ENCODE measurements at places on chromosomes 7 and 10.

- no peak for DNase-seq
These were observed 67.1 kb downstream of the C10orf120 start for GRCh38 chr10:122632576-122632975.

- no peak for DNase-seq
These were observed 17.1 kb downstream of the IKZF1 start for GRCh38 chr7:50321487-50322067.

DNA sequence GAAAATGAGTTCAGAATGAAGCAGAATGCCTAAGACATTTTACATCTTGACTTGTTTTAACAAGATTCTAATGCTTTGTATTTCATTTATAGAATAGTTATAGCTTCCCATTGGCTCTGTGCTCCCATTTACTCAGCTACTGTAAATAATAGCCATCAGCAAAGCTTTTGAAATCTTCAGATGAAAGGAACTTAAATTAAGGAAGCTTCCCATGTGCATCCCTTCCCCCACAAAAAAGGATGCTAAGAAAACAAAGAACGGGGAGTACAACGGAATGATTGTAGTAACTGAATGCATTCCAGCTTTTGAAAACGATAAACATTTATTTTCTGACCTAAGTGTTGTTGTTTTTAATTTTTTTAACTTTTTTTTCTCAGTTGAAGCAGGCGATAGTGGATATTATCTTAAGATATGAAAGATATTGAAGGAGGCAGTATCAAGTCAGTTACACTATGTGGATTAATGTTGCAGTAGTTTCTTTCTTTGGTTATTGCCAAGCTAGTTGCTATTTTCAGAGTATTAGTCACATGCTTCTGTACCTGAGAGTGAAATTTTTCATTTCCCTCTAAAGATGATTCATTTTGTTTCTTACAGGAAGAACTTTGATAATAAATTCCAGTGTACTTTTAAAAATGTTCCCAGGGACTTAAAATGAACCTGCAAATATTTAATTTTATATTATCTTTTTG lies 129.2 kb downstream of the KCND2 start:
- no peak for DNase-seq

GRCh38 chr7:11706666-11707605 lies 125.1 kb downstream of the THSD7A start:
- no peak for DNase-seq

- no peak for DNase-seq
These were observed 6.2 kb upstream of the STARD3NL start for GRCh38 chr7:38171623-38172391.

DNA sequence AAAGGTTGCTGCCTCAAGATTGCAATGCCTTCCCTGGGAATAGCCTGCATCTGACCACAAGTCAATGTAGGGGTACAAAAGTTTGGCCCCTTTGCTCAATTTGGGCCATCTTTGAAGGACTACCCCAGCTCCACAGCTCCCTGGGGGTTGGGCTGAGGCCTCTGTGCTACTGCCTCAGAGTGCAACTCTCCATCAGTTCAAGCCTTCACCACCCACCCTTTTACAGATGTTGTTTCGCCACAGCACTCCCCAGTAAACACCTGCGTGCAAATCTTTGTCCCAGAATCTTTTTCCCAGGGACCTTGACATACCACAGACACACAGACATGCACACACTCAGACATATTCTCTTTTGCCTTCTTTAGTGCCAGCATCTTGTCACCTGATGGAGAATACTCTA lies 66.0 kb upstream of the ANKRD1 start:
- DNase-seq: no peak

DNA sequence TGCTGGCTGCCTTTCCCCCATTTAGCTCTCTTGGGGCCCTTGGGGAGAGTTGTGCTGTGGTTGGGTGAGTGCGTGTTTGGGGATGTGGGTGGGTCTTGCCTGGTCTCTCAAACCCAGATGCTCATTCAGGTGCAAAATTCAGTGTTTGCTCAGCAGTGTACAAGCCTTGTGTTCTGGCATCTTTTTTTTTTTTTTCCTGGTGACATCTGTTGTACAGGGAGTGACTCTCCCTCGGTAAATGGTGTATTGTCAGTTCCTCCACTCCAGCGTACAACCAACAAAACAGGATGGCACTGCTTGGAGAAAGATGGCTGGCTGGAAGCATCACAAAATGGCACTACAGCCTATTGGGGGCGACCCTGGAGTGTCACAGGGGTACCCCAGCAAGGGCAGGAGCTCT lies 75.5 kb downstream of the LRMDA start:
- DNase-seq: no peak

- DNase-seq: no peak
These were observed 253.1 kb downstream of the GRID1 start for GRCh38 chr10:86113501-86113900.

GRCh38 chr10:534047-534566 lies 155.4 kb downstream of the DIP2C start:
- DNase-seq: no peak

Data from urothelium cell line (cell line).